ENCODE measurements at places on chromosomes 2 and 18.
A peak's percentile ranks its signal among the peaks of the same experiment; 100 is the strongest.

DNA sequence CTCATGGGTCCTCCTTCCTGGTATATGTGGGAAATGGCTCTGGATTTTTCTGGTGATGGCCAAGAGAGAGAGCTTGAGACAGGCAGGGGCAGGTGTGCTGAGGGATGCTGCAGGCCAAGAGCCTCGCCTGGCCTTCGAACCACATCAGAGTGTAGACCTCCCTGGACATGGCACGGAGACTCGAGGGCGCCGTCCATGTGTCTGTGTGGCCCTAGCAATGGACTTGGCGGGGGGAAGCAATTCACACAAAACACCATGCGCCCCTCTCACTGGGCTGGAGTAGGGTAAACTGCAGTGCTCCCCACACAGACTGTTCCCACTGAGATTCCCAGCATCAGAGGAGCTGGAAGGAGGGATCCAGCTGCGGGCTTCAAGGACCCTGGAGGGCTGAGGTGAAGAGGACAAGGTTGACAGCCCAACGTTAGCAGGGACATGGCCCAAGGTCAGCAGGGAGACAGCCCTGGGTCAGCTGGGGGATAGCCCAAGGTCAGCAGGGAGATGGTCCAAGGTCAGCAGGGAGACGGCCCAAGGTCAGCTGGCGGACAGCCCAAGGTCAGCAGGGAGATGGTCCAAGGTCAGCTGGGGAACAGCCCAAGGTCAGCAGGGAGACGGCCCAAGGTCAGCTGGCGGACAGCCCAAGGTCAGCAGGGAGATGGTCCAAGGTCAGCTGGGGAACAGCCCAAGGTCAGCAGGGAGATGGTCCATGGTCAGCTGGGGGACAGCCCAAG, 75.4 kb upstream of the HDAC4 start:
- no peak for DNase-seq

DNA sequence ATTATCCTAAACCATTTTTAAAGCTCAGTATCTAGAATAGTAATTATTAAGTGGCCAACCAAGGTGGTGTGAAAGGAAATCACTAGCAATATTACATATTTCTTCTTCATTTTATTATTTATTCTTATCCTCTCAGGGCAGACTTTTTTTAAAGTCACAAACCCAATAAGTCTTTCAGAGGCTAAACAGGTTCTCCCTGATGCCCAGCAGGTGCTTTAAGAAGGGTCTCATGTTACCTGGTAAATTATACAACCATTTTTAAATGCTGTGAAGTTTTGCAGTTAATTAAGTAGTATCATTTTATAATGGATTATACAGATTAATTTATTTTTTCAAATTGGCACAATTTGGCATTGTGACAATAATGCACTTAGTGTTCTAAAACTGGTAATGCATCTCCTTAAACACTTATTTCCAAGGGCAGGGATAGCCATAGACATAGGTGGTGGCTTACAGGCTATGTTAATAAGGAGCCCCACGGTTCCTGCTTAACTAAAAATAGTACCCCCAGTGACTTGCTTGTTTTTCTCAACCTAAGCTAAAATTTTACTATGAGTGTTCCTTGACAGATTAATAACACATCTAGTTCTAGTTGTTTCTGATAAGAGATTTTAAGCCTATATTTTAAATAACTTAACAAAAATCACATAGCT, 67.0 kb downstream of the PMS1 start:
- DNase-seq = no peak

DNA sequence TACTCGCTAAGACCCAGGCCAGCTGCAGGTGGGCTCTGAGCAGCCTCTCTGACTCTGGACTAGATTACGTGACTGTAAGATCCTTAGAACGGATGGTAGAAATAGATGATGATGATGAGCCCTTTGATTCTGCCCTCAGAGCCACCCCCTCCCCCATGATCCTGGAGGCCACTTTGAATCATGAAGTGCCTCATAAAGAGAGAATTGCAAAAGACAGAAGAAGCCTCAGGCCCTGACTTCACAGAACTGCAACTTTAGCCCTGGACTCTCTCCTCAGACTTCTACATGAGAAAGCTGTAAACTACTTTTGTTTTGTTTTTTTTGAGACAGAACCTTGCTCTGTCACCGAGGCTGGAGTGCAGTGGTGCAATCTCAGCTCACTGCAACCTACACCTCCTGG, 15.4 kb upstream of the TET3 start:
- DNase-seq = no peak

DNA sequence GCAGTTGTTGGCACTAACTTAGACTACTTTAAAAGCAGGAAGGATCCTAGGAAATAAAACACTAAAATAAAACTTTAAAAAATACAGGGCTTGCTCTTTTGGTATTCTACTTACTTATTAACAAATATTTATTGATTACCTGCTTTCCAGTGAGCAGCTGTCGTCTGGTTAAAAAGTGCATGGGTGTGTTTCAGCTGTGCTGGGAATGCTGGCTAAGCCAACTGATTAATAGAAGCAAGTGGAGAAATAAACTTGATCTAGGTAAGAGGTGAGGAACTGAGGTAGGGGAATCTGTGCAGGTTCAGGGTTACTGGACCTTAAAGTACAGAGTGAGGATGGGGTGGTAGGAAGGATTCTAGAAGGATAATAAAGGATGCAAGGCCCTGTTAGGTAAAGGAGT, 110.8 kb downstream of the SPTBN1 start:
- DNase-seq = no peak

DNA sequence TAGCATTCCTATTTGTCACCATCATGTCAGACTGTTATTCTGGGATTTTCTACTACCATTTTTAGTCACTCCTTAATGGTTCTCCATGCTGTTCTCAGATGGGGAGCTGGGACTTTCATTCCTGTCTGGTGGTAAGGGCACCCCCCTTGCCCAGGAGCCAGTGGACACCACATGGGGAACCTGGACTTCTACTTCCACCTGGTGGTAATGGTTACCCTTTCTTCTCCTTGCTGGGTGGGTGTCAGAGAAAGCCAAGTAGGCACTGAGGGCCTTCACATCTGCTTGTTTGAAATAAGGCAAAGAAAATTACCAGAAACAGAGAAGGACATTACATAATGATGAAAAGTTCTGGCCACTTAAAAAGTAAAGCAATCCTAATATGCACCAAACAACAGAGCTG, 239.8 kb downstream of the FHOD3 start:
- no peak for DNase-seq

DNA sequence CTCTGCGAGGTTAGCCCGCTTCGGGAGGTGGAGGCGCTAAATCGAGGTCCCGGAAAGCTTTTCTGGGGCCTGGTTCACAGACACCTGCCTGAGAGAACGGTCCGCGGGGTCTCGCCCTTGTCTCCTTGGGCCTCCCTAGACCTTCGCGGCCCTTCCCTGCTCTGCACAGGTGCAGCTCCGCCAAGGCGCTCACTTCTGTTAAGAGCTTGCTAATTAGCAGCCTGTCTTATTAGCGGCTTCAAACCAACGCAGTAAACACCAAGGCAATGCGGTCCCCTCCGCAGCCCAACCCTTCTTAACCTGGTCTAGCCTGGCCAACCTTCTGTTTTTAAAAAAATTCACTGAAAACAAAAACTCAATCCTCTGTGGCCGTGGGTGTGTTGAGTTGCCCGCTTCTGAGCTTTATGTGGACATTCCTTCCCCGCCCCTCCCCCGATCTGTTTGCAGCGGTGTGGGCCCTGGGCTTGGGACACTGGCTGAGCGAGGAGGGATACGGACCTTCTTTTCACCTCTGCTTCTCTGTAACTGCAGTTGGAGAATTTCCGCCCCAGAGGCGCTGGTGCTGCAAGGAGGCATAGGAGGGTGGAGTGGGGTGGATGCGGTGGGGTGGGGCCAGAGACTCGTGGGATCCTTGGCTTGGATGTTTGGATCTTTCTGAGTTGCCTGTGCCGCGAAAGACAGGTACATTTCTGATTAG, 3.4 kb upstream of the HOXD4 start:
- DNase-seq = no peak

GRCh38 chr2:42922790-42923579, 130.6 kb upstream of the HAAO start:
- peak; percentile 43 for DNase-seq

DNA sequence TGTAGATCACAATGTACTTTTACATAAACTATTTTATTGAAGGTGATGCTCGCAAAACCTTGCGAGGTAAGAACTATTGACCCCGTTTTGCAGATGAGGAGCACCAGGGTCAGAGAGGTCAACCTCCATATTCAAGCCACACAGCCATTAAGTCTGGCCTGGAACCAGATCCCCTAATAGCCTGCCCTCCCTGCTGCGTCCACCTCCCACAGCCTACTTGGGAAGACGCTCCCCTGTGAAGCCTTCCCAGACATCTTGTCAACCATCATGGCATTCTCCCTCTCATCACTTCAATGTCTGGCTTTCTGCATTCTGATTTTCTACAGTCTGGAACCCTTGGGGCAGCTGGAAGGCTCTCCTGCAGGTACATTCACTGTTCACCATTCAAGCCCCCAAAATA, 101.0 kb downstream of the TTC32 start:
- no peak for DNase-seq

DNA sequence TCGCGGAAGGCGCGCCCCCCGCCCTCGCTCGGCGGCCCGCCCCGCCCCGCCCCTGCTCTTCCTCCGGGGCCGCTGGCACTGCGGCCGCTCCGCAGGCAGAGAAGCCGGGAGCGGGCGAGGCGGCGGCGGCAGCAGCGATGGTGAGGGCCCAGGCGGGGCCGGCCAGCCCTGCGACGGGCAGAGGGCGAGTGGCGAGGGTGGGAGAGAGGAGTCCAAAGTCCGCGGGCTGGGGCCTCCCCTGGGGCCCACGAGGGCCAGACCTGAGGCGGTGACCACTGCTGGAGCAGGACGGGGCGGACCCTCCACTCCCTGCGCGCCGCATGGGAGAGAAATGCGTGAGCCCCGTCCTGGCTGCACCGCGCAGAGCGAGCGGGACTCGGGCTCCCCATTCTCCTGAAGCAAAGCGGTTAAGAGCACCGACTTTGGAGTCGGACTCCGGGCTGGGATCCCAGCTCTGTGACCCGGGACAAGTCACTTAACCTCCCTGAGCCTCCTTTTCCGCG, at the start of gene VAMP5:
TSS of gene VAMP5 (plus strand) at position 78 of the 503 bp plus-strand sequence. CDS start at position 138, 60 bp downstream.
- DNase-seq = no peak

GRCh38 chr2:23381084-23381483, 3.9 kb upstream of the KLHL29 start:
- DNase-seq = peak; percentile 97

GRCh38 chr18:44914028-44914427, 233.3 kb downstream of the SETBP1 start:
- DNase-seq = no peak

- no peak for DNase-seq
Observed at GRCh38 chr18:27715751-27716150, 461.2 kb downstream of the CDH2 start.

GRCh38 chr2:60318544-60318943, 234.9 kb downstream of the BCL11A start:
- no peak for DNase-seq

GRCh38 chr18:574149-574860, 5.9 kb upstream of the CETN1 start:
- no peak for DNase-seq

DNA sequence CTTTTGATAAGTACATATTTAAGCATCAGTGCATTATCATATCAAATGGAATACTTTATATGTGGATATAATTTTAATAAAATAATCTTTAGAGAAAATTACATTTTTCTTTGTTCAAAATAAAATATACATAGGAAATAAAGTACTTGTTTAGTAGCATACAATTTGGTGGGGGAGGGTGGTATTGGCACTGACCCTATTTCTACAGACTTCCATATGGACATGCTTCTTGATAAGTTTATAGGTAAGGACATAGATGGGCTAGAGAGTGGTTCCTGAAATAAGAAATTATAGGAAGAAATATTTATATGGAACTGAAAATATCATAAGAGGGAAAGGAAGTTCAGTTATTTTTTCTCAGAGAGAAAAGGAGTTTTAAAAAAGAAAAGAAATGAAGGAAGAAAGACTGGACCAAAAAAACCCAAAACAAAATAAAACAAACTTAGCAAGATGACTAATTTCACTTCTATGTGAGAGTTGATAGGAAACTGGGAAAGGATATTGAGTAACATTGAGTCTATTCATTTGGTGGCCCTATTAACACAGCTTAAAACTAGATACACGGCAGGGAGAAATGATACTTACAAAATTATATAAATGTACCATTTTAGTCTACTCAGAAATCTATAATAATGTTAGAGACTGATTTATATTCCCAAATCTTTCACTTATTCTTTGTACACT, 505.9 kb downstream of the ERBB4 start:
- no peak for DNase-seq

- no peak for DNase-seq
Observed at GRCh38 chr2:126637386-126637785, 18.6 kb upstream of the GYPC start.

DNA sequence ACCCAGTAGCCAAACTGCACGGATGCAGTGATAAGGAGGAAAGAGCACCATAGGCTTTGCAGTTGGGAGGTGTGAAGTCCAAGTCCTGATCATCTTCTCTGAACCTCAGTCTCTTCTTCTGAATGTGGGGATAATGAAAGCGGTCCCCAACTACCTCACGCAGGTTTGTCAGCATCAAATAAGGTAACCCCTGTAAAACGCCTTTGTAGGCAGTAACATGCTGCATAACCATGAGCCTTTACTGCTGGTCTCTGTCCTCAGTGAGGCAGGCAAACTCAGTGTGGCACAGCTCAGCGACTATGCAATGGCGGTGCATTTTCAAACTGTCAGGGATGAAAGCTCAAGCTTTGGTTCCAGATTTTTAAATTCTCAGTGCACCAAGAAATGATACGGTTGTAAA, 46.1 kb downstream of the DNMT3A start:
- DNase-seq = peak; percentile 21

DNA sequence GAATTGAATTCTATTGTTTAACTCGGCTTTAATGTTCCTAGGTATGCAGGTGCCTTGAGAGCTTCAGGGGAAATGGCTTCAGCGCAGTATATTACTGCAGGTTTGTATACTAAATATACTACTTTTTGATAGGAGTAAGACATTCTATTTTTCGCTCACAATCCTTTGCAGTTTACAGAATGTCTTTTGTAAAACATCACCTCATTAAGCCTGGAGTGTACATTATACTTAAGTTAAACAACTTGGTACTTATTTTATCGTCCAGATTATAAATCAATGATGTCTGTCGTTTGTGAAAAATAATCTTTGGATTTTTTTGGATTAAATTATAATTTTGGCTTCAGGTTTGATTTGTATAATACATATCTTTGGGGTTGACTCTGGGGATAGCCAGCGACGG, 34.4 kb downstream of the USP14 start:
- DNase-seq = no peak

DNA sequence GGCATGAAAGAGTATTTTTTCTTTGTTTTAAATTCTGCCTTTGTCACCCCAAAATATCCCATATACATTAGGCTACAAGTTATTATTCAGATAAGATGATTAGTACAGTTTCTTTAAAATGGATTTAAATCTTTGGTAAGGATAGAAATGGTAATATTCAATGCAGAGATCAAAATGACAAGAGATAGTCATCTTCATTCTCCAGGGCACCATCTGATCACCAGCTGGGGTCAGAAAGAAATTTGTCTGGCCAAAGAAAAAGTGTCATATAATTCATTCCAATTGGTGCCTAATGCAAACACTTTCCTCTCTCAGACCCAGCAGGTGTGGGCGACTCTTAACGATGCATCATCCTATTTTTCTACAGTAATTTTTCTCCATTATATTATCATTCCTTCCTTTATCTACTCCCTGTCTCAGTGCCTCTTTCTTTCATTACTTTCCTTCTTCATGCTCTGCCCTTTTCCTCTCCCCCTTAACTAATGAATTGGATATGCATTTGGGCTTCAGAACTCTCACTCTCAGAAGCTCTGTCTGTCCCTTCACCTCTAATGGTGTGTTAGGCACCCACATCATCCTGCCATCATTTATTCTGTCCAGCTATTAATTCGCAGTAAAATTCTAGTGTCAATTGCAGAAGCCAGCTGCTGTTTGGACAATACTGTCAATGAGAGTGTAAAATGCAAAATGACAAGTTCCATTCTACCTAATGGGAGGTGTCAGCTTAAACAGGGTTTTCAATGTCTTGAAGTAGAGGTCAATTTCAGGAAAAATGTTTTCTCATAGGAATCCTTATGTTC, 570.5 kb downstream of the TDRD15 start:
- no peak for DNase-seq
